ENCODE measurements at places on chromosomes 4 and X.

DNA sequence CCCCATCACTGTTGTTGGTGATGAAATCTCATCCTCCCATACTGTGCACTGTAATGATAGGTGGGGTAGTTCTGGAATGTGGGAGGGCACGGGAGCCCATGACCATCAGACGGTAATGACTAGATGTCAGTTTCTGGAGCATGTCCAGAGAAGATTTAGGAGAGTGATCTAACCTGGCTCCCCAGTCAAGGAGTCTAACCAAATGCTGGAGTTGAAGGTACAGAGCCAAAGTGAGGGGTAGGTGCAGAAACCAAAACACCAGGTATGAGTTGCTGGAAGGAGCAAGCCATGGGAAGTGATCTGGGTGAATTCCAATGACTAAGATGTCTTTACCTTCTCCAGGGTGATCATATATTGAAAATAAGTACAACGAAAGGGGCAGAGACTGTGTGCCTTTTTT lies 296.9 kb downstream of the INPP4B start:
- DNase-seq = no peak

DNA sequence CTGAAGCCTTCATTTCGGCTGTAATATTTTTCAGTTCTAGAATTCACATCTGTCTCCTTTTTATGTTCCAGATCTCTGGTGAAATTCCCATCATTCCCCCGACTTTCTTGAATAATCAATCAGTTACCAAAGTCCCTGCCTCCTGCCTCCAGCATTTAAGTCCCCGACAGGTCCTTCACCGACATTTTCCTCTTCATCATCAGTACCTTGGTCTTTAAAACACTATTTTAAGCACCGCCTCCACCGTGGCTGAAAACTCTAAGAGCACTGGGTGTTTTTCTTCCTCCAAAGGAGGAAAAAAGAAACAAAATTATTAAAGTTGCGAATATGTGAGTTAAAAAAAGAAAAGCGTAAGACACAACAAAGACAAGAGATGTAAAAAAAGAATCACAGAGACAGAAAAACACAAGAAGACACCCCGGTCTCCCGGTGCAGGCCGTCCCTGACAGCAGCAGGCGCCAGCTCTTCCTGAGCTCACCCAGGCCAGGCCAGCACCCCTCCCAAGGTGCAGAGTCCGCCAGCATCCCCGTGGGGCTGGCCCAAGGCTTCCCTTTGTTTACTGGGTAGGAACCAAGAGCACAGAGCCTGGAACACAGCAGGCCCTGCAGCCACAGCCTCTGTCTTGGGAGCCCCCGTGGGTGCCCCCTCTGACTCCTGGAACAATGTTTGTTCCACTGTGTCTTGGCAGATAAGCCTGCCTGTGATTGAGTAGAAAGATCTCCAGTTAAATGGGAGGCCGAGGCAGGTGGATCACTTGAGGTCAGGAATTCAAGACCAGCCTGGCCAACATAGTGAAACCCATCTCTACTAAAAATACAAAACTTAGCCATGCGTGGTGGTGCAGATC lies 49.3 kb upstream of the CPLX1 start:
- DNase-seq = no peak

- no peak for DNase-seq
These were observed 71.1 kb downstream of the MID1 start for GRCh38 chrX:10549280-10549679.

- DNase-seq = no peak
These were observed 112.2 kb downstream of the IDS start for GRCh38 chrX:149392921-149393320.

DNA sequence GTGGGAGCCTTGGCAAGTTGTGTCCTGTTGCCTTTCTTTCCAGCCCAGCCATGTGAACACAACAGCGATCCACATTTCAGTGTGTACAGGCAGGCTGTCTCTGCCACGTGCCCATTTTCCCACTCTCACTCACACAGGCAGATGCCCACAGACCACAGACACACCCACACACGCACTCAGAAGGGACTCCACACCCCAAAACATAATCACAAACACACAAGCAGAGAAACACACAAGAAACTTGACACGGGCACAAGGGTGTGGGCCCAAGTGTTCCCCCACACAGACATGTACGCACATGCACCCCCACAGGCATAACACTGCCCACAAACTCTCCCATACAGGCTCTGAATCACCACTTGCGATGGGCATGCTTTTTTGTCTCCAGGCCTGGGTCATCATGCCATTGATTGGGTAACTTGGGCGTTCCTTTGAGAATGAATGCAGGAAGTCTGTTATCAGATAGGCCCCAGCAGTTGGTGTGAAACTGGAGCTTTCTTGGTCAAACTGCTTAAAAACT lies 84.3 kb downstream of the NBDY start:
- DNase-seq = peak; percentile 3

- no peak for DNase-seq
These were observed 195.6 kb downstream of the RAPGEF2 start for GRCh38 chr4:159298502-159298901.

GRCh38 chrX:4663085-4663484 lies 949.6 kb upstream of the PRKX start:
- DNase-seq = no peak

- peak; percentile 53 for DNase-seq
These were observed 716 bp downstream of the KIT start for GRCh38 chr4:54658252-54659093.

DNA sequence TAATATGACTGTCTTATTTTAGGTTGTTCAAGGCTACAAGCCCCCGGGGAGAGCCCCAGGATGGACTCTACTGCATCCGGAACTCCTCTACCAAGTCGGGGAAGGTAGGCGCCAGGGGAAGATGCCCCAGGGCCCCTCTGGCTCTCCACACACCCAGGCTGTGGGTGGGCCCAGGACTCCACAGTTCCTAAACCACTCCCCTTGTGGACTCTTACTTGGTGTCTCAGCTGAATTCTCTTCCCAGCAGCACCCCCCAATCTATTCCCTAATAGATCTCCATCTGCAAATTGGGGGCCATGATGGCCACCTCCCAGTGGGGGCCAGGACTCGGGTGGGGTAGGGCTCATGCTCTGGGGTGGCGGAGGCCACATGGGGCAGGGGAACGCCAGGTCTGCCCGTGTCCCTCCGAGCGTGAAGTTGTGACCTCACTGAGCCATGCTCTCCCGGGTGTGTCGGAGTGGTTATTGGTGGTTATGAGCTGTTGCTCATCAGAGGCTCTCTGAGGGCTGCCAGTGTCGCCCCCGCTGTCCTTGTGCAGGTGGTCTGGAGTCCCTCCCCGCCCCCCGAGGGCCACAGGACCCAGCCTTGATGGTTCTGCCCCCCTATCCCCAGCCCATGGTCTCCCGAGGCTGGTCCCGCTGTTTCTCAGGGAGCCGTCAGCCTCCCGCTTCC lies 11.2 kb upstream of the ADD1 start:
- DNase-seq = no peak

All from T-helper 2 cell (primary cell).